ENCODE measurements at places on chromosomes 5 and 9.

DNA sequence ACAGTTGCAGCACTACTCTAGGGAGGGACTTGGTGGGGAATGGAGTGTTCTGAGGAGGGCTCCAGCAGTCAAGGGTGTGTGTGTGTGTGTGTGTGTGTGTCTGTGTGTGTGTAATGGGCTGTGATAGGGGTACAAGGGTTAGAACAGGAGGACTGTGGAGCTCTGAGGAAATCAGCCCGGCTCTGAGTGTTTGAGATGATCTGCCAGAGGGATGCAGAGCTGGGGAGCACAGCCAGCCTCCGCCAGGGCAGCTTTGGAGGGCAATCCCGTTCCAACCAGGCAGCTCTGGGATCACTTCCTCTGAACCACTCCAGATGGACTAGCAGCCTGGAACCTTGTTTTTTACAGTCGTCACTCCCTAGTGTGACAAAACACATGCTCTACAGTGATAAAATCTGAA is 3.0 kb upstream of the SLC6A7 start:
- no peak for DNase-seq

GRCh38 chr5:34941936-34942335 is 12.6 kb downstream of the DNAJC21 start:
- no peak for DNase-seq

- DNase-seq, result no peak
These were observed 182.3 kb downstream of the ELAVL2 start for GRCh38 chr9:23643656-23644258.

- DNase-seq, result no peak
These were observed 99.7 kb downstream of the SERINC5 start for GRCh38 chr5:80156156-80156555.

DNA sequence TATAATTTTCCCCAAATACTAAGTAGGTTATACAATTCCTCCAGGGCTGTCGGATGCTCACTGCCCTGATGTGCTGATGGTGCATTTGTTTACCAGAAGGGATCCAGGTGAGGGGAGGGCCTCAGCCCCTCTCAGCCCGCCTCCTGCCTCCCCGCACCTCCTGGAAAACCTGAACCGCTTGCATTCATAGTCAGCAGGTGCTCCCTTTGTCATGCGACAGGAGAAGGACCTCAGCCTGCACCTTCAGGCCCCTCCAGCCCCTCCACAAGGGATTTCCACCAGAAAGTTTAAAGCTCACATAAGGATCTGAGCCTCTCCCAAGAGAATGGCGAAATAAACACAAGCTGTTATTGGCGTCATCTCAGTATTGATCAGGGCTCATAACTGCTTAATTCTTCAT is 36.5 kb upstream of the NTNG2 start:
- DNase-seq, result no peak

DNA sequence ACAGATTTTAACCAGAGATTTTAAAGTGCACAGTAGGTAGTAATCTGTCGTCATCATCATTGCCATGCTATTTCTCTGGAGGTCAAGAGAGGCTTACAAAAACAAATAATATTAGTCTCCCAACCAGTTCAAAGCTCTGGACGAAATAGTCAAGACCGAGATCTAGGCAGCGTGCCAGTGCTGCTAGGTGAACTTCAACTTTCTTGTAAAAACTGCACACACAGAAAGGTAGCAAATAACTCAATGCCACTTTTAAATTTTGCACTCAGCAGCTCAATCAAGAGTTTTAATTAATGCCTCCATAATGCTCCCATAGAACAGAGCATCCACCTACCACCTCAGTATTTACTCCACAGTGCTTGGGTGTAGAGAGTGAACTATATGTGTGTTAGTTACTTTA is 656.8 kb downstream of the IRX1 start:
- DNase-seq, result no peak

- no peak for DNase-seq
These were observed 111.6 kb downstream of the GALNT10 start for GRCh38 chr5:154302161-154302560.

- DNase-seq, result no peak
These were observed at the start of gene HEMGN for GRCh38 chr9:97938081-97938644. TSS of gene HEMGN (minus strand) at chr9:97938172. CDS start at chr9:97938136, 36 bp downstream.

DNA sequence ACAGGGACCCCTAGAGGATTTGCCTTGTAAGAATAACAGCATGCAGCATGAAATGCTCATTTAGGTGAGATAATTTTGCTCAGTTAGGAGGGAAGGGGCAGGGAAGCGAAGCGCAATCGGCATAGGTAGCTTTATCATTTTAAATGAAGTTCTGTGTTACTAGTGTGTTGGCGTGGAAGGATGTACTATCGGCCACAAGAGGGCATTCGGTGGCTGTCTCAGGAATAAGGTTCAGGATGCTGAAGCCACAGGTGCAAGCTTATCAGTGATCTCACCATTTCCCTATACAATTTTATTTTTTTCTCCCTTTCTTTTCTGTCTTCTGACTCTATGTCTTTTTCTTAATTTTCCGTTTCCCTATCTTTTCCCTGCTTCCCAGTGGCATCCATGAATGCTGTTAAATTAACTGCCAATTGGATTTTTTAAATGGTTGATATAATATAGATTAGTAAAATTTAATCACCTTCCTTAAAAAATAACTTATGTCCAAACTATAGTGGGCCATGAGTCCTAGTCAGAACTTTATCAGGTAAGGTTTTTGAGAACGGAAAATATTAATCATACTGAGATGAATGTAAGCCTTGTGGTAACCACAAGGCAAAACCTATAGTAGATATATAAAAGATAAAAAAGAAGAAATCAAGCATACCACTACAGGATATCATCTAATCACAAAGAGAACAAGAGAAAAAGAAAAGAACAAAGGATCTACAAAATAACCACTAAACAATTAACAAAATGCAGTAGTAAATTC is 1.2 kb upstream of the INSL6 start:
- peak; percentile 66 for DNase-seq

GRCh38 chr5:125153231-125153630 is 406.8 kb upstream of the ZNF608 start:
- DNase-seq, result no peak

- no peak for DNase-seq
These were observed 71.3 kb upstream of the FCN2 start for GRCh38 chr9:134809292-134809691.

- no peak for DNase-seq
These were observed 465.2 kb downstream of the GADD45G start for GRCh38 chr9:90070056-90070455.

GRCh38 chr9:80691229-80691628 is 998.1 kb downstream of the TLE1 start:
- DNase-seq, result no peak

DNA sequence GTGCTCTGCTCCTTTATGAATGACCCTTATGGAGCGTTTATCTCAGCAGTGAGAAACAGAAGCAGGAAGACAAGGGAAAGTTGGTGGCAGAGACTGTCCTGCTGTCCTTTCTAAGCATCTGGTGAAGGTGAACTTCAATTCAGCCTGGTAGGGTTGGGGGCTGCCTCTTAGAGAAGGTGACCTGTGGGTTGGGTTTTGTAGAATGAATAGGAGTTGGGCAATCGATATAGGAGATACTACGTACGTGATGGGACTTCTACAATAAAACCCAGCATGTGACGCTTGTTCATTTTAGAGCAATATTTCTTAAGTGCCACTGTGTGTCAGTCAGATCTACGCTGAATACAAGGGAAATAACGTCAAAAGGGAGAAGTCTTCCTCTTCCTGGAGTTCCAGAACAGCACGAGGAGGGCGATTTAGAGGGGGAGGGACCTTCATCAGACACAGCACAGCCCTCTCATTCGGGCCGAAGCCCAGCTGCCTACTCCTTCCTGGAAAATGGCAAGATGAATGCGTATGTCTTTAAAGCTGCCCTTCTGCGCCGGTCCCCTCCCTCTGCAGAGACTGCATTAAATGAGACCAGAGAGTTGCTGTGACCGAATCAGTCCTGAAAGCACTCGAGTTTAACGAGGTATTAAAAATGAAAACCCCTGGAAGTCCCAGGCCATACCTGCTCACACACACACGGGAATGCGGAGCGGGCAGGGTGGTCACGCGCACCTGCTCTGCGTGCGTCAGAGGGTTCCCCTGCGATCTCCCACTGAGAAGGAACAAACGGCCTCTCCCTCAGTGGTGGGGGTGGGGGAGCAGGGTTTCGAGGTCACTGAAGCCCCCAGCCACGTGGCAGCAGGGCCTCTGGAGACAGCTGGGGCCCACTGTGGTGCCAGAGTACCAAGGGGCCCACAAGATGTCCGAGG is 85.3 kb upstream of the SARDH start:
- DNase-seq, result no peak

DNA sequence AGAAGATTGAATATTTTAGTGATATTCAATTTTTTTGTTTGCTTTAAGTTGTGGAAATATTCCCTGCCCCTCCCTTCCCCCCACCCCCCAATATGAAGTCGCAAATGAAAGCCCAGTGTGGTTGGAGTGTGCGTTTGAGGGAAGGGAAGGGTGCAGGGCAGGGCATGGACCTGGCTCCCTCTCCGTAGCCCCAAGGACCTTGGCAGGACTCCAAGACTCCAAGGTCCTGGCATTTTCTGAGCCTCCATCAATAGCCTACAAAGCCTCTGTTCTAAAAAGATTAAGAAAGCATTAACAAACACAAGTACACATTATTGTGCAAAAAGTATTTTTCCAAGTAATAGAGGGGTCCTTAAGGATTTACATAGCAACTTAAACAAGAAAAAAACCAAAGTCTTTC is 38.8 kb upstream of the PTPN3 start:
- no peak for DNase-seq

GRCh38 chr5:161700065-161700464 is 14.5 kb downstream of the GABRA6 start:
- no peak for DNase-seq

GRCh38 chr9:81649475-81650240 is 39.7 kb downstream of the TLE1 start:
- DNase-seq, result no peak

All from CD4-positive, CD25-positive, alpha-beta regulatory T cell (primary cell).